EL (cell line): ENCODE measurements at places on chromosomes 12 and 14.

- peak; percentile 46 for DNase-seq
These were observed 890 bp downstream of the SPTLC2 start for GRCh38 chr14:77615361-77616132.

DNA sequence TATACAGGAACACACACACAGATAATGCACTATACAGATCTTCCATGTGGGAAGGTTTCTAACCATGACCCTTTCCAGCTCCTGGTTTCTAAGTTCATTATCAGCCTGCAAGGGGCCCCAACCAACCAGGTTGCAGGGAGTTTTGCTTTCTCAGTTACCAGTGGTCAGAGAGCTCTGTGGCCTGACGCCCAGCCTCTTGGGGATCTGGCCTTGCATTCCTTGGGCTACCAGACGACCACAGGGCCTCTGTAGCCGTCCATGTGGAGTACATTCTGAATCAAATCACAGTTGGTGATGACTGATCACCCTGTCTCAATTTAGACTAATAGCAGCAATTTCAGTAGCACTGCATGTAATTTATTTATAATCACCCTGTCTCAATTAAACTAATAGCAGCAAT lies 47.5 kb downstream of the PAH start:
- no peak for DNase-seq

GRCh38 chr14:68682166-68683103 lies 110.4 kb downstream of the ZFP36L1 start:
- peak; percentile 98 for DNase-seq

DNA sequence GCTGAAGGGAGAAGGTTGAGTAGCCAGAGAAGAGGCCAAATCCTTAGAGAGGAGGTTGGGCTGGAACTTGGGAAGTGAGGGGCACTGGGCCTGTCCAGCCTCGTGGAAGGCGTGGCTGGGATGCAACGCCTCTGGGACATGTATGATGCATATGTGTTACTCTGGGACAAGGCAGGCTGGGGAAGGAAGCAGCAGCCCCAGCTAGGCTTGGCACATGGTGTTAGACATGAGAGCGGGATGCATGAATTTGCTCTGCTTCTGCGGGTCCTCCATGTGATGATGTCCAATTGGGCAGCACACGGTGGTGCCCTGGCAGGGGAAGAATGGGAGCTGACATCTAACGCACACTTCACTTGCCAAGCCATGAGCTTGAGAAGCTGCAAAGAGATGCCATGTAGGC lies 21.3 kb downstream of the PLEKHH1 start:
- no peak for DNase-seq

- no peak for DNase-seq
These were observed 13.5 kb downstream of the KRT85 start for GRCh38 chr12:52353766-52354165.

DNA sequence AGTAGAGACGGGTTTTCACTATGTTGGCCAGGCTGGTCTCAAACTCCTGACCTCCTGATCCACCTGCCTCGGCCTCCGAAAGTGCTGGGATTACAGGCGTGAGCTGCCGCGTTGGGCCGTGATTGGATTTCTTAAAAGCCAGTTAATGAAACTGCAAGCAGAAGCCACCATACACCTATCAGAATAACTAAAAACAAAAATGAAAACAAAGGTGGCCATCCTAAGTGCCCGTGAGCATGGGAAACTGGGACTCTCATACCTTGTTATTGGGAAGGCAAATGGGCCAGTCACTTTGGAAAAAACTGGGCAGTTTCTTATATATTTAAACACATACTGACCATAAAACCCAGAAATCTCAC lies 7.7 kb upstream of the TCTN1 start:
- no peak for DNase-seq

DNA sequence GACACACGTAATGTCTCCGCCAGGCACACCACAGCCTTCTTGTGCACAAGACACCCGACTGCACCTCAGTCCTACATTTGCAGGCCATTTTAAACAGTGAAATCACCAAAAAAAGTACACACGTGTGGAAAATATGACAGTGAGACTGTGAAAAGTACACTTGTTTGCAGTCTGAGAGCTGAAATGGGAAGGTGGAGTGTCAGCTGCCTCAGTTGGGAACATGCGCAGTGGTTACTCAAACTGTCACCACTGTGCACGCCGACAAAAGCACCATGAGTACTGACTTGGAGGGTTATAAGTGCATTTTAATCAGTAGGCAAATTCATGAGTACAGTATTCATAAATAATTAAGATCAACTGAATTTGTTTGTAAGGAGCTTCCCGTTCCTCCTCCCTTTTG lies 15.8 kb downstream of the VPS33A start:
- no peak for DNase-seq

GRCh38 chr14:21057803-21058675 lies at the start of gene RNASE8:
Gene RNASE8, plus strand, starts transcription at chr14:21057822. Its CDS starts 71 bp downstream, at chr14:21057893.
- DNase-seq = peak; percentile 68

GRCh38 chr14:28709571-28710305 lies 56.8 kb upstream of the FOXG1 start:
- DNase-seq = no peak

DNA sequence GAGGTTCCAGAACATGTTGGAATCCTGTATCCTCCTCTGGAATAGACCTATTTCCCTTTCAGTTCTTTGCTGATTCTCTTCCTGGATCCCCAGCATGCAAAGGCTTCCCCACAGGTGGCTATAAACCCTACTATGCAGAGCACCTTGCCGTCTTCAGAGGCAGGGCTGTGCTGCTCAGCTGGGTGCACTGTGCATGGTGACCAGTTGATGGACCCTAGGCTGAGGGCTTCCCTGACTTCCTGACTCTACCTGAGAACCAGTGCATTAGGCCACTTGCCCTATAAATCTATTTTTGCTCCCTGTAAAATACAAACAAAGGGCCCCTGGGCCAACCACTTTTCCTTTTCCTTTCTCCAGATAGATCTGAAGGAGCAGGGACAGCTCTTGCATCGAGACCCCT lies 14.1 kb downstream of the ZNF219 start:
- no peak for DNase-seq

- DNase-seq = no peak
These were observed 15.2 kb downstream of the SYNJ2BP start for GRCh38 chr14:70401643-70402042.
